Hematopoietic multipotent progenitor cell treated with erythropoietin and hydrocortisone succinate and interleukin-3 and kit ligand, for 4 days (in vitro differentiated cells): ENCODE measurements at places on chromosomes 2 and 18.

- DNase-seq, result peak; percentile 10
Observed at GRCh38 chr18:76188097-76188496, 306.9 kb downstream of the ZNF516 start.

DNA sequence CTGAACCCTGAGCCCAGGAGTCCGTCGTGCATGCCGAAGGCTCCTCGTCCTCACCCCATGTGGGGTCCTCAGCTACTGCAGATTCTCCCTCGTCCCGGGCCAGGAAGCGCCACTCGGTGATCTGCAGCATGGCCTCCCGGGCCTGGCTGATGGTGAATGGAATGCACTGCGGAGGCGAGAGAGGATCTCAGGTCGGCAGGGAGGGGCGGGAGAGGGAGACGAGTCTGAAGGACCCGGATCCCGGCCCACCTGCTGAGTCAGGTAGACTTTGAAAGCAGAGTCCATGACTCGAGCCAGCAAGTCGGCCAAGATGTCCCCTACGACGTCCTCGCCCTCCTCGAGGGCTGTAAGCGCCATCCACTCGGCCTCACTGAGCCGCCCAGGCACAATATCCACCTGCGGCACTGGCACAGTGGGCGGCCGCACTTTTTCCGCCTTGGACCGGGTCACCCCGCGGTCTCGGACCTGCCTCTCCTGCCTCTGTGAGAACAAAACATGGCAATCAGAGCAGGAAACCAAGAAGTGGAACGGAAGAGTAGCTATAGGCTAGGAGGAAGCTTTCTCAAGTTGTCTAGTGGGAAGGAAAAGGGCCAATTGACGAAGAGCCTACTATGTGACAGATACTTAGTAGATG is 5.5 kb downstream of the C2orf81 start:
- no peak for DNase-seq

GRCh38 chr2:200452377-200452776 is 57.5 kb downstream of the KCTD18 start:
- no peak for DNase-seq

DNA sequence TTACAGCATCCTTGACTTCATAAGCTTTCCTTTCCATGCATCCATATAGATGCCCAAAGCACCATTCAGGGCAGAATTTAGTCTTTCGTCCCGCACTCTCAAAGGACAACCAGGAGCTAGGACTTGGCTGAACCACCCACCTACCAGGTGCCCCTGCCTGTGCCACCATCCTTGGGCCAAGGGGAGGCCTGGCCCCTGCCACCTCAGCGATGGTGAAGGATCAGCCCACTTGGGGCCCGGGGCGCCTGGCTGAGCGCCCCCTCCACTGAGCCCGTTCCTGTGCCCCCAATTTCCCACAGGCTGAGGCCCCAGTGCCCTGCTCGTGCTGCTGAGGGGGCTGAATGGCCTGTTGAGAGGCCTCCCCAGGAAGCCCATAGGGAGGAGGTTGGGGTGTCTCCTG is 33.3 kb upstream of the ALPP start:
- no peak for DNase-seq
